Astrocyte (in vitro differentiated cells and primary cell): ENCODE measurements at places on chromosomes 11 and 22.
A peak's percentile ranks its signal among the peaks of the same experiment; 100 is the strongest.

GRCh38 chr11:3375552-3375951, 3.4 kb downstream of the ZNF195 start:
- DNase-seq: peak; percentile 31

DNA sequence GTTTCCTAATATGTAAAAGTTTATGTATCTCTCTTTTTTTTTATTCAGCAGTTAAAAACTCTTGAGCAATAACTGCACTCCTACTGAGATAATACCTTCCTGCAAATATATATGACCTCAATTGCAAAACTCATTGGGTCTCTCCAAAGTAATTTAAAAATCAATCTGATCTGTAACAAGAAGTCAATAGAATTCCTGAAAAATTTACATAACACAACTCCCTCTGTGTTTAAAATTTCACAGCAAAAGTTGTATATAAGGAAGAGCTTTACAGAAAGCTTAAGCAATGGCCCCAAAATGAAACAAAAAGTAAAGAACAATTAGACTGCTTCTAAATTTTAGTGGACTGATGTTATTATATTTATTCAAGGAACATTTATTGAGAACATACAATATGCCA, 313.4 kb downstream of the DLG2 start:
- DNase-seq: no peak

GRCh38 chr11:64129403-64129802, 36.5 kb downstream of the MACROD1 start:
- no peak for DNase-seq

- no peak for DNase-seq
These were observed 9.0 kb upstream of the ME3 start for GRCh38 chr11:86681483-86681756.

GRCh38 chr11:117861151-117862018, 15.1 kb downstream of the FXYD6 start:
- no peak for DNase-seq

DNA sequence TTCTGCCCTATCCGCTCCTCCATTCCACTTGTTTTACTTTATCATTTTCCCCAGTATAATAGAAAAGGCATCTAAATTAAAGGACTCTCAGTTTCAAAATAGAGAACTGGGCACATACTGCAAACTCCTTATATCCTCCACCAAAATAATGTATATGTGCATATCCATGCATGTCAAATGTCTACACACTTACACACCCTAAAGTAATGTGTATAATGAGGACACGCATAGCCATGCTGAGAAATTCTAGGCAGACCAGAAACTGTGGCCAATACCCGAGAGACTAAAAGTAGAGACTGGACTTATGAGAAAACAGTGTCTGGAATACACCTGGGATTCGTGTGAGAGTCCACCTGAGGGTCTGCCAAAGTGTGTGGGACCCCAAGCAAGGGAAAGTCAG, 183.5 kb downstream of the CWF19L2 start:
- DNase-seq: no peak

GRCh38 chr11:129881570-129882170, 13.7 kb downstream of the NFRKB start:
- DNase-seq: no peak

GRCh38 chr22:41074061-41074460, 18.3 kb upstream of the EP300 start:
- DNase-seq: no peak

DNA sequence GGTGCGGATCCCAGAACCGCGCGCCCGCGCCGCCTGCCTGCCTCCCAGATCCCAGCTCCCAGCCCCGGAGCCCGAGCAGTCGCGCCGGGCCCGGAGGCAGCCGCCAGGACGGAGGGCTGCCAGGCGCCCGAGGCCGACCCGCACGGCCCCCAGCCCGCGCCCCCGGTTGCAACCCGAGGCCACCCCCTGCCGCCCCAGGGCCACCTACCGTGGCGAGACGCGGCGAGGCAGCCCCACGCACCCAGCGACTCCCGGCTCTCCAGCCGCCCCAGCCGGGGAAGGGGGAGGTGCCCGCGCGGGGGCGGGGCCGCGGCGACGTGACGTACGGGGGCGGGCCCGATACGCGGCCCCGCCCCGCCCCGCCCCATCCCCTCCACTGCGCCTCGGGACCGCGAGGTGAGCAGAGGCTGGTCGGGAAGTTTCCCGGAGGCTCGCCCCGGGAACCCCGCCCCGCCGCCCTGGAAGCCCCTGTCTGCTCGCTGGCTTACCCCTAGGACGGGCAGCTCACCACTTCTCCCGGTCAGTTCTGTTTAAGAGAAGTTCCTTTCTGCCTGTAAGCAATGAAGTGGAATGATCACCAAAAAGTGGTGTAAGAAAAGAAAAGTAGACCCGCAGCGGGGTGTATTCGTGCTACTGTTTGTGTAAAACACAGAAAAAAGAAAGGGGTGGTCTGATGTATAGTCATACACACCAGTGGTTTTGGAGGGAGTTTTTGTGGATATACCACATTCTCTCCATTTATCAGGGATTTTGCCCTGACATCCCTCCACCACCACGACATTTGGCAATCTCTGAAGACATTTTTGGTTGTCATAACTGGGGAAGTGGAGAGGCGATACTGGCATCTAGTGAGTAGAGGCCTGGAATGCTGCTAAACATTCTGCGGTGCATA, at the start of gene TPST2:
Gene TPST2, minus strand, starts transcription at position 288 of the 892 bp plus-strand sequence. CDS start 48,502 bp downstream, outside the sequence.
- DNase-seq: peak; percentile 32

GRCh38 chr22:27513021-27513420, 288.5 kb downstream of the MN1 start:
- no peak for DNase-seq

DNA sequence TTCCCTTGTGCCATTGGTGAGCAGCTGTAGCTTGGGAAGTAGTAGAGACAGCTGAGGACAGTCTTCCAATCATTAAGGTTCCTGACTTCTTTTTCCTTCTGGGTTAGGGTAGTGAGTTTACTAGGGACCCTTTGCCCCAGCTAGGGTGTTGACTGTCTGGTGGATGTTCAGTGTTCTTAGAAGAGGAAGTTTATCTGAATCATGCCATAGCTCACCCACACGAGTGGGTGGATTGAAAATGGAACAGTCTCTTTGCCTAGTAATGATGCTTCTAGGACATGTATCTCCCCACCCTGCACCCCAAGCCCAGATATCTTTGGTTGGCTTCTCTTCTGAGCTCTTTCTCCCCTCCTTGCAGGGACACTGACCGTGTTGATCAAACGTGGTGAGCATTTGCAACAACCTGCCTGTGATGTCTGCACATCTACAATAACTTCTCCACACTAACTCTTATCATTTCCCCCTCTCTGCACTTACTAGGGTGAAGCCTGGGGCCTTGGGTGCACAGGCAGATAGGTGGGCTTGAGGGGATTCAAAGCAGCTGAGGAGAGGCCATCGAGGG, 57.1 kb upstream of the HORMAD2 start:
- no peak for DNase-seq

- no peak for DNase-seq
These were observed 60.0 kb upstream of the SPON1 start for GRCh38 chr11:13902523-13902922.

DNA sequence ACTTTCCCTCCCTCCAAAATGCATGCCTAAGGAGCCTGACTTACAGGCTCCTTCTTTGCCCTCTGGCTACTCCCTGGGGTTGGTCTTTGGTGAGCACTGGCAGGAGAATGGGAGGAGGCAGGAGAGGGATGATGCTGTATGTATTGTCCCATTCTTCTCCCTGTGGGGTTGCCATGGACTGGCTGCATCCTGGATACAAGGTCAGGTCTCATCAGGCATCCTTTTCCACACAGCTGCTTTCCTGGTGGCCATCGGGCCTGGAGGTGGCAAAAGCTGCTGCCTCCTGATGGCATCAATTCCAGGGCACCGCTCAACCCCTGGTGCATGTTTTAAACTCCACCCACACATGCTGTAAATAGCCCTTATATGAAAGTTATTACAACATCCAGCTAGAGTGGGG, 257.2 kb downstream of the ETS1 start:
- no peak for DNase-seq

DNA sequence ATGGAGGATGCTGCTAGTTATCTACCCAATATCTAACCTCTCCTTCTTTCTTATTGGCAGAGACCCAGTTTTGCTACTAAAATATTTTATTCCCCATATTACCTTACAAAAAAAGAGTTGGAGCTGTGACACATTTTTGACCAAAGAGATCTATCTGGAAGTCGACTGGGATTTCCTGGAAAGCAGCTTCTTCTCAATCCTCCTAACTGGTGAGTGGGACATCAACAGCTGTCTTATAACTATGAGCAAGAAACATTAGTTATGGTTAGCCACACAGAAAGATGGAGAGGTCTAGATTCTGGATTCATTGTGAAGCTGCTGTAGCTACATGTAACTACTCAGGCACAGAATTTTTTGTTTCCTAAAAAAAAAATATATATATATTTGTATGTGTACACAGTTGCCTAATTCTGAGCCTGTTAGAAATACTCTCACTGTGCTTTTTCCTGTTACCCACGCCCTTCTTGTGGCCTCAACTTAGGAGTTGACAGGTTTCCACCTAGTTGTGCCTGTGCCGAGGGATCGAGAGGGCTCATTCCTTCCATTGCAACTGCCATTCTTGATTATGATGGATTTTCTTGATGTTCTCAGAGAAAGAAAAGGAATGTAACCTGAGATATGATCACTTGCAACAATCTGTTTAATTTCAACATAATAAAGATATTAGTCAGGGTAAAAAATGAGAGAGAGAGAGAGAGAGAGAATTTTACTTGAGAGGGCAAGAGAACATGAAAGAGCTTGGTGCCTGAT, 142.0 kb downstream of the SLC17A6 start:
- DNase-seq: peak; percentile 75

- no peak for DNase-seq
These were observed 3.7 kb downstream of the PPM1F start for GRCh38 chr22:21948824-21949568.

DNA sequence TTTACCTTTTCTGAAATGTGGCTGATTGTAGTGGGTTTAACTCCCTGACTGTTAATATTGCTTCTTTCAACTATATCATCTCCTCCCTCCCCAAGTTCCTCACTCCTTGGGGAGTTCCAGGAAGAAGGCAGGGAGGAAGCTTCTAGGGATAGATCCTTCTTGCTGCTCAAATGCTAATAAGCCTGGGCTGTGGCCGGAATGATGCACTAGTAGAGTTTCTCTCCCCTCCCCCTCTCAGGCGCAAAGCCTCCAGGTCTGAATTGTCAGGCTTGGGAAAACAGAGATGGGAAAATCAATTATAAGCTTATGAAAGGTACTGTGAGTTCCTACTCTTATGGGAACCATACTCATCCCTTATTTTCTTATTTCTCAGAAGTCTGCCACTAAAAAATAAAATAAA, 30.8 kb downstream of the FEZ1 start:
- DNase-seq: no peak

GRCh38 chr11:69948256-69949141, 129.3 kb upstream of the FGF3 start:
- DNase-seq: peak; percentile 53

DNA sequence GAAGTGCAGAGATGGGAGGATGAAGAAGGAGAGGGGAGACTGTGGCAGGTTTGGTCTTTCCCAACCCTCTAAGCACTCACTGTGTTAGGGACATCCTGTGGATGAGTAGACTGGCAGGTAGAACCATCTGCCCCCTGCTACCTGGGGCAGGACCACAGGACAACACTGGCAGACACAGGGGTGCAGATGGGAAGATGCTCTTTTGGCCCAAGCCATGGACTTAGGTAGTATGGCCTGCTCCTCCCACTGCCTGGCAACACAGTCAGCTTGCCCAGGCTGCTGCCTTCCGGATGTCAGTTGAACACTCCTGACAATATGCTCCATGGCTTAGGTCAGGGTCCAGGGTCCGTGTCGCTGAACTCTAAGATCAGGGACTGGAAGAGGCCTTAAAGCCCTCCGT, 140.7 kb upstream of the NAV2 start:
- DNase-seq: no peak

DNA sequence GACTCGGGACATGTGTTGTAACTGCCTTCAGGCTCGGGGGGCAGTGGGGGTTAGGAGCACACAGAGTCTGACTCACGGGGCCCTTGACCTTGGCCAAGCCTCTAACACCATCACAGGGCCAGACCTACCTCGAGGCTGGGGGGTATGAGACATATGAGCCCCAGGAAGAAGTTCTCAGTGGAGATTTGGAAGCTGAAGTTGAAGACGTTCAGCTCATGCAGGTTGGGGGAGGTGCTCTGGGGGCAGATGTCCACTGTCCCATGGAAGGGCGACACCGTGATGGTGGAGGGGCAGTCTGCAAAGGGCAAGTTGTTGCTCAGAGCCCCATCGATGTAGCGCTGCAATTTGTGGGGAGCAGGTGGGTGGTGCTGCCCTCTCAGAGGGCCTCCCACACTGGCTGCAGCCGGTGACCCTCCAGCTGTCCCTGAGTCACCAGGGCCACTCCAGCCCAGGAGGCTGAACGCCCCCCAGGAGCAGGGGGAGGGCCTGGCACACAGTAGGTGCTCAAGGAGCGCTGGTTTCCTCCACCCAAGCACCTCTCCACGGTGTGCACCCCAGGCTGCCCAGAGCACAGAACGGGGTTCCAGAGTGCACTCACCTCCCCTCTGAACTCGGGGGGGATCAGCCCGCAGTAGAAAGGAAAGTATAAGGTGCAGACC, 2.5 kb downstream of the PNPLA5 start:
- no peak for DNase-seq

DNA sequence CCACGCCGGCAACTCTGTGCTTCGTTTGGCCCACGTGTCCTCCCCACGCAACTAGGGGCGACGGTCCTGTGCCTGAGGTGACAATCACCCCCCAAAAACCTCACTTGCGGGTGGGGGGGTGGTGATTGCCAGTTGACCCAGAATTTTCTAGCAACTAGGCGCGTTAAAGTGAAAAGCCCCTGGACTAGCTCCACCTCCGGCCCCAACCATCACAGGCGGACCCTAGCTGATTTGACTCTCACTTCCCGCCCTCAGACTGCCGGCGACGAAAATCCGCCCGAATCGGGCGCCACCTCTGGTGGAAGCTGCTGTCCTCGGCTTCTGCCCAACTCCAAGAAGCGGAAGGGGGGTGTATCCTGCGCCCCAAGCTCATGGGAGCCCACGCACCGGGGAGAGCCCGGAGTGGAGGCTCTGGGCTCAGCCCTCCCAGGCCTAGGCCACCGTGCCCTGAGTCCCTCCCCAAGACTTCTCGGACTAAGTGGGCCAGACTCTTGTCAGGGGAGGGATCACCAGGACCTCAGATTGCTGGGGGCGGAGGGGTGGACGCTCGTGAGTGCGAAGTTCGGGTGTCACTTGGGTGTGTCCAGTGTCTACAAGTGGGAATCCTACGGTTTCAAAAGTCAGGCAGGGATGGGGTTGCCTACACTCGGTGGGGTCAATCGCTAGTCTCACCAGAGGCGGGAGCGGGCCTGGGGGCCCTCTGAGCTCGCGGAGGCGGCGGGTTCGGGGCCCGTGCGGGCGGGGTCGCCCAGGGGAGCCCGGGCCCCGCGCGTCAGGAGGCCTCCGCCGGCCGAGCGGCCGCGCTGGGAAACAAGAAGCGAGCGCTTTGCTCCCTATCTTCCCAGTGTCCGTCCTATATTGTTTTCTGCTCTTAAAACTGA, 12.3 kb downstream of the PAX6 start:
- DNase-seq: no peak

DNA sequence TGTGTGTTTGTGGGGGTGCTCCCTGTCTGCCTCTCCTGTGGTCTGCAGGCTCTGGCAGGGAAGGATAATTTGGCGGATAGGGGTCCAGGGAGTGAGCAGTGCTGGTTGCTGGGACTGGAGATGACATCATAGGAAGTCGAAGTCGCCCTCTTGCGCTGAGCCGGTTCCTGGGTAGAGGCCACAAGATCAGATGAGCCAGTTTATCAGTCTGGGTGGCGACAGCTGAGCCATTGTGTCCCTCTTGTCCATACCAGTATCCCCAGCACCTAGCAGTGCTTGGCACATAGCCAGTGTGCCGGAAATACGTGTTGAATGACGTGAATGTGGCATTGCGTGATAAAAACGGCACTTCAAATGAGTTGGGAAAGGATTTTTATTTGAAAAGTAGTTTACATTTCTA, 9.8 kb downstream of the APOL5 start:
- DNase-seq: no peak

GRCh38 chr11:110802162-110802561, 89.9 kb upstream of the ARHGAP20 start:
- no peak for DNase-seq
